Upper lobe of right lung (tissue), 1 donor: ENCODE measurements at places on chromosomes 1 and 21.

DNA sequence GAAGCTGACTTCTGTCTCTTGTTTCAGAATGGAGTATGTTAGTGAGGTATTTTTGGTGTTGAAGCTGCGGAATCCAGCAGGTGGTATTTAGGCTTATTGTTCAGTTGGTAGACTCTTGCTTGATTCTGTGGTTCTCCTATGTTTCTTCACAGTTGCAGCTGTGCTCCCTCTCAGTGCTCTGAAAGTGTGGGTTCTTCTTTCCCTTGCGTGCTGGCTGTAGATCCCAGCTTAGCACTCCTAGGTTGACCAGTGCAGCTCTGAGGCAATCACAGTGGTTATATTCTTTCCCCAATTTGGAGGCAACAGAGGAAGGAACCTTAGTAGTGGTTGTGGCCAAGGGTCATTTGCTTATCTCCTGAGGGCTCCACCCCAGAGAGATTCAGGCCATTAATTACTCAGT lies 269.2 kb upstream of the NRIP1 start:
- DNase-seq: no peak

- DNase-seq: no peak
These were observed 11.0 kb downstream of the ICMT start for GRCh38 chr1:6224718-6225117.

DNA sequence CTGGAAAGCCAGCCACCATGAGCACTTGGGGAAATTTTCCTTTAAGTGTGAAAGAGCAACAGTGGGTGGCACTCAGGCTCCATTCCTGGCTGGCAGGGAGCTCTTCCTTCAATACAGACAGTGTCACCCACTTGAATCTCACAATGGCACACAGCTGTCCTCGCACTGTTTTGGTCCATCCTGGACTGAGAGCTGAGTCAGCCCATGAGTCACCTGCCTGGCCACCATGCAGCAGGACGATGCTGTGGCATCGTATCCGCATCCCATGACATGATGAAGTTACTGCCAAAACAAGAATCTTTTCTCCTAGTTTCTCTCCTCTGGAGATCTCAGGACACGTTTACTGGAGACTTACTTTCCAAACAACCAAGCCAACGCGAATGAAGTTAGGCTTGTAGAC lies 6.0 kb downstream of the TMPRSS2 start:
- DNase-seq: no peak

DNA sequence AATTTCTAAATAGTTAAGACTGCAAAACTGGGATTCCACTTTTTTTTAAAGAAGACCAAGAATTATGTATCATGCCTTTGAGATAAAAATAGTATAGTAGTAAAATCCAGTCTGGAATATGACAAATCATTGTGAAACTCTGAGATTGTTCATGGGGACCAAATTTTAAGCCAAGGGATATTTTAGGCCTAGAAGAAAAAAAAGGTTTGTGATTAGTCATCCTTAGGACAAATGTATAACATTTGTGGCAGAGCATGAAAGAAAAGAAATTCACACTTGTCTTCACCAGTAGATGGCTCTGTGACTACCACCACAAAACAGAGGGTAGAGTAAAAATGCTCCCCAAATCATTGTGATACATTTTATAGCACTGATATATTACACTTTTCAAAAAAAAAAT lies 226.1 kb downstream of the KCTD3 start:
- no peak for DNase-seq

- DNase-seq: no peak
These were observed 53.6 kb upstream of the RUNX1 start for GRCh38 chr21:35102488-35103371.

GRCh38 chr1:9293533-9294404 lies 1.1 kb downstream of the SPSB1 start:
- peak; percentile 81 for DNase-seq
